ENCODE measurements at places on chromosomes 6 and 20. TPM values are rescaled to one million over a fixed set of nuclear protein-coding genes. Genes with fewer than 3 reads are reported as not detected.

Gene CDH4
- 0.10 TPM for total RNA-seq

Gene DAAM2
- total RNA-seq, result 96.0 TPM

Gene GRM4
- 0.13 TPM for total RNA-seq

Gene COX4I2
- 0.13 TPM for total RNA-seq

Gene PRRT1
- 0.39 TPM for total RNA-seq

Gene BPIFA1
- not detected for total RNA-seq

Gene LIME1
- 5.2 TPM for total RNA-seq

Gene LY6G6D
- not detected for total RNA-seq

All from smooth muscle cell of the pulmonary artery (primary cell).